ENCODE measurements at places on chromosomes 11 and 22. TPM values are rescaled to one million over a fixed set of nuclear protein-coding genes. Genes with fewer than 3 reads are reported as not detected.
A peak's percentile ranks its signal among the peaks of the same experiment; 100 is the strongest.

- H3K27me3 ChIP-seq, result no peaks in the 10 kb centered on the region
- peaks cover 60% of the 10 kb centered on the region for H3K4me1 ChIP-seq
- DNase-seq, result no peak
- H3K27ac ChIP-seq, result peak overlapping the region; percentile 8
Observed at GRCh38 chr11:48040830-48041444, 60.6 kb downstream of the PTPRJ start.

DNA sequence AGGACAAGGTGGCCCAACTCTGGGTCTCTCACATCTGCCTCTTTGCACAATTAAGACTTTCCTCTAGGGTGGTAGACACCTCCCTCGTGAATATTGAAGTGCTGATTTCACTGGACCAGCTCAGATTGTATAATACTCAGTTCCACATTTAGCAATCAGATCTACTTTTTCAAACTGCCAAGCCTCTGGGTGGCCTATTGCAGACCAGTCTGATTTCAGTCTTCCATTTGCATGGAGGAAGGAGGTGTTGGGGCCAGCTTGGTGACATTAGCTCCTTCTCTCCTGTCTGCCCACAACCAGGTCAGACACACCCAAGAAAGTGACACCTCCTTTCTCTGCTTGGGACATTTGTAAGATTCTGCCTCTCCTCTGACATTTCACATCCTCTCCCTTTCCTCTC, 78.2 kb downstream of the PPFIBP2 start:
- no peaks in the 10 kb centered on the region for H3K36me3 ChIP-seq
- peaks cover 4% of the 10 kb centered on the region for H3K27me3 ChIP-seq
- no peak overlapping the region for H3K4me3 ChIP-seq
- no peak overlapping the region for H3K27ac ChIP-seq
- H3K4me1 ChIP-seq, result peaks cover 6% of the 10 kb centered on the region

DNA sequence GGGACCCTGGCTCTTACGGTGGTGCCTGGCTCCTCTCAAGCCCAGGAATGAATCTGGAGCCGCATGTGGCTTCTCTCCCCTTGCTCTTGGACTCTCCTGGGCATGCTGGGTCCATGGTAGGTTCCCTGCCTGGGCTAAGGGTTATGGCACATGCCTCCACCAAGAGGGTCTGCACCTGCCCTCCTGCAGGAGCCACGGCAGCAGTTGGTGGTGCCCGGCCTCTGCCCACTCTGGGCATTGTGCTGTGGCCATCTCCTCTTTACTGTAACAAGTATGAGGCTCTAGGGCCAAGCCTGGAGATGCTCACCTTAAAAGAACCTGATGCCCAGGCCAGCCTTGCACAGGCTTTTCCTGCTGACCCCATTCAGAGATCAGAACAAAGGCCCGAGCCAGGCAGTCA, 104.0 kb upstream of the PITPNB start:
- DNase-seq, result no peak
- H3K27ac ChIP-seq, result no peak overlapping the region
- no peak overlapping the region for H3K4me3 ChIP-seq
- no peaks in the 10 kb centered on the region for H3K27me3 ChIP-seq

- H3K4me3 ChIP-seq, result no peak overlapping the region
- no peaks in the 10 kb centered on the region for H3K4me1 ChIP-seq
- H3K36me3 ChIP-seq, result no peaks in the 10 kb centered on the region
- no peak for DNase-seq
- H3K27ac ChIP-seq, result no peak overlapping the region
- no peaks in the 10 kb centered on the region for H3K27me3 ChIP-seq
Observed at GRCh38 chr11:102794382-102794781, 3.6 kb downstream of the MMP1 start.

- DNase-seq, result no peak
- H3K27me3 ChIP-seq, result no peaks in the 10 kb centered on the region
- no peak overlapping the region for H3K4me3 ChIP-seq
- peaks cover 26% of the 10 kb centered on the region for H3K36me3 ChIP-seq
- peaks cover under 1% of the 10 kb centered on the region for H3K4me1 ChIP-seq
- no peak overlapping the region for H3K27ac ChIP-seq
Observed at GRCh38 chr11:74611369-74611861, 19.0 kb downstream of the POLD3 start.

DNA sequence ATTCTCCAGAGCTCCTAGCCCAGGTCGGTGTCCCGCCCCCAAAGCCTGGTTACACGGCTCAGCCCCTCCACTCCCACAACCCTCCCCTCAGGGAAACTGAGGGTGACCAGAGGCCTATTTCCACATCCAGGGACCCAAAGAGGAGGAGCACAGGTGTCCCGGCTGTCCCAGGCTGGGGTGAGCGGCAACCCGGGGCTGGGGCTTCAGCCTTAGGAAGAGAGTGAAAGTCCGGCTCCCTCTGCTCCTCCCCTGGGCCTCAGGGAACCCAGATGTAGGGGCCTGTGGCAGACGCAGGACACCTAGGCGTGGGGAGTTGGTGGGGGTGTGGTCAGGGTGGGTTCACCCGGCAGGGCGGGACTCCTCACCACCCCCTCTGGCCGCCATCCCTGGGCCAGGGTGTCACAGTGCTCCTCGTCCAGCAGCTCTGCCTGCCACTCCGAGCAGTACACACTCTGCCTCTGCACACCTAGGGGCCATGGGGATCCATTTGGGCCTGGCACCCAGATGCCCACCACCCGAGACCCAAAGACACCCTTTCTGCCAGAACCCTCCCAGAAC, 63.1 kb downstream of the ARFGAP3 start:
- peaks cover 8% of the 10 kb centered on the region for H3K36me3 ChIP-seq
- no peaks in the 10 kb centered on the region for H3K4me1 ChIP-seq
- H3K27me3 ChIP-seq, result no peaks in the 10 kb centered on the region
- no peak overlapping the region for H3K4me3 ChIP-seq

DNA sequence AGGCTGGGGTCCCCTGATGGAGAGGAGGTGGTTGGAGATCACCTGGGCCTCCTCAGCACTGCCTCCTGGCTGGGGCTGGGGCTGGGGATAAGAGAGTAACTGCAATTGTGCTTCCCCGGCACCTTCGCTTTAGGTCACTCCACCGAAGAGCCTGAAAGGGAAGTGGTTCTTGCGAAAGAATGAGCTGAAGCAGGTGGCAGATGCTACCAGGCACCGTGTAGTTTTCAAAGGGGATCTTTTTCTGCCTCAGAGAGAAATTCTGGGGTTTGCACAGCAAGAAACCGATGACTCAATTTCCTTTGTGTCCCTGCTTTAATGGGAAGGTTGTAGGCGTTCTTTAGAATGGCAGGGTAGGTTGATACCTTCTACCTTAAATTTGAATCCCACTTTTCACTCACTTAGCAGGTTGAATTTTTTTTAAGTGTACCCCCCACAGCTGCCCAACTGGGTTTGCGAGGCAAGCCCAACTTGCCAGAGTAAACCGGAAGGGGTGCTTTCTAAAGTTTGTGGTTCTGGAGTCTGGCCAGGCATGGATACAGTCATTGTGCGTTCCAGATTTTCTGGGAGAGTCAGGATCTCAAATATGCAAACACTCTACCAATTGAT, 5.3 kb downstream of the CD44 start:
- H3K36me3 ChIP-seq, result peaks cover 78% of the 10 kb centered on the region
- H3K4me1 ChIP-seq, result peaks cover 69% of the 10 kb centered on the region
- H3K27me3 ChIP-seq, result no peaks in the 10 kb centered on the region
- peak overlapping the region; percentile 58 for H3K4me3 ChIP-seq
- H3K27ac ChIP-seq, result peak overlapping the region; percentile 95

DNA sequence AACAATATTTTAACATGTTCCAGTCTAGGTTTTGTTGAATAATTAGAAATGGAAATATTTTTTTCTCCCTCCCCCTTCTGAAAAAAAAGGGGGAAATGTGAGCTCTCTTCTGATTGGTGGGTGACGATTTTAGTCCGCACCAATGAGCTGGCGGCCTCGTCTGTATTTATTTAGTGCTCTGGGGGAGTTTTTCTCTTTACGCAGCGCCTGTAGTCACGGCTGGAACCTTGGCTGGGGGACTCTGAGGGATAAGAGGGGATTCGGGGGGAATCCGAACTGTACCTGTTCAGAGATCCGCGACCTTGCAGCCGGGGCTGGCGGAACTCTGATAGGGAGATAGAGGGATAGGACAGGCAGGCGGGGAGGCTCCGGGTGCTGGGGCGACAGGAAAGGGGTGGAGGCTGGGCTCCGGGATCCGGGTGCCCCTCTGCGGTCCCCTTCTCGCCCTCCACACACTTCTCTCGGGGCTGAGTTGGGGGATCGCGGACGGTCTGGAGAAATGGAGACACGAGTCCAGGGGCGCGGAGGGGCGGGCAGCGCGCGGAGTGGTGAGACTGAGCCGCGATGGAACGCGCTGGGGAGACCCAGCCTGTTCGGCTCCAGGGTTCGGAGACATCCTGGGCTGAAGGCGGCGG, 99.7 kb upstream of the HSD17B12 start:
- H3K27ac ChIP-seq, result no peak overlapping the region
- H3K4me3 ChIP-seq, result peak overlapping the region; percentile 66
- no peaks in the 10 kb centered on the region for H3K36me3 ChIP-seq
- peaks cover 89% of the 10 kb centered on the region for H3K27me3 ChIP-seq
- no peak for DNase-seq

- H3K4me3 ChIP-seq, result no peak overlapping the region
- H3K36me3 ChIP-seq, result no peaks in the 10 kb centered on the region
- H3K4me1 ChIP-seq, result no peaks in the 10 kb centered on the region
- H3K27me3 ChIP-seq, result peaks cover 21% of the 10 kb centered on the region
Observed at GRCh38 chr11:32184723-32185376, 94.0 kb downstream of the RCN1 start.

DNA sequence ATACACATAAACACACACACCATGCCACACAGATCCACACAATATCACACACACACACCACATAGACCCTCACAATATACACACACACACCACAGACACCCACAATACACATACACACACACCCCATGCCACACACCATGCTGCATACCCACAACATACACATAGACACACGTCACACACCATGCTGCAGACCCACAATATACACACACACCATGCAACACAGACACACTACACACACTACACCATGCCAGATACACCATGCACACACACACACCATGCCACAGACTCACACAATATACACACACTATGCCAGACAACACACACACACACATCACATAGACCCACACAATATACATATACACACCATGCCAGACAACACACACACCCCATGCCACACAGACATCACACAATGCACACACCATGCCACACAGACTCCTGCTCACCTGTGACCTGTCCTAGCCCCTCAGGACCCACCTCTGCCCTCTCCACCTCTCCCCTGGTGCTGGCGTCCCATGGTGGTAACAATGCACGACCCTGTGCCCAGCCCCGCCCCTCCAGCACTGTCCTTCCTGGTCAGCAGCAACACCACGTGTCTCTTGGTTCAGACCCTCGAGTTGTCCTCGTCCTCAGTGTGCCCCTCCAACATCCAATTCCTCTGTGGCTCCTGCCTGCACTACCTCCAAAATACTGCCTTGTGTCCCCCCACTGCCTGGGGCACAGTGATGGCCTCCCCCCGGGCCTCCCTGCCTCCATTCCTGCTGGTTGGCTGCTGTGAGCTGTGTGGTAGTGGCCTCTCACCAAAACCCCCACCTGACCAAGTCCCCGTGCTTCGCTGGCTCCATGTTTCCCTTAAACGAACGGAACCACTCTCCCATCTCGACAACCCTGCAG, 23.7 kb upstream of the RFPL3 start:
- no peak overlapping the region for H3K27ac ChIP-seq
- DNase-seq, result peak; percentile 3
- H3K27me3 ChIP-seq, result no peaks in the 10 kb centered on the region
- no peaks in the 10 kb centered on the region for H3K36me3 ChIP-seq
- no peak overlapping the region for H3K4me3 ChIP-seq
- no peaks in the 10 kb centered on the region for H3K4me1 ChIP-seq

Gene OR51I1
- total RNA-seq, result not detected

GRCh38 chr11:15750535-15751308, 605.6 kb downstream of the SOX6 start:
- no peaks in the 10 kb centered on the region for H3K27me3 ChIP-seq
- DNase-seq, result no peak
- no peaks in the 10 kb centered on the region for H3K36me3 ChIP-seq
- peaks cover 13% of the 10 kb centered on the region for H3K4me1 ChIP-seq

GRCh38 chr11:27757953-27758352, 57.7 kb upstream of the BDNF start:
- H3K27me3 ChIP-seq, result no peaks in the 10 kb centered on the region
- no peak for DNase-seq
- no peak overlapping the region for H3K4me3 ChIP-seq
- H3K27ac ChIP-seq, result no peak overlapping the region
- no peaks in the 10 kb centered on the region for H3K36me3 ChIP-seq

Gene C11orf16
- not detected for total RNA-seq

DNA sequence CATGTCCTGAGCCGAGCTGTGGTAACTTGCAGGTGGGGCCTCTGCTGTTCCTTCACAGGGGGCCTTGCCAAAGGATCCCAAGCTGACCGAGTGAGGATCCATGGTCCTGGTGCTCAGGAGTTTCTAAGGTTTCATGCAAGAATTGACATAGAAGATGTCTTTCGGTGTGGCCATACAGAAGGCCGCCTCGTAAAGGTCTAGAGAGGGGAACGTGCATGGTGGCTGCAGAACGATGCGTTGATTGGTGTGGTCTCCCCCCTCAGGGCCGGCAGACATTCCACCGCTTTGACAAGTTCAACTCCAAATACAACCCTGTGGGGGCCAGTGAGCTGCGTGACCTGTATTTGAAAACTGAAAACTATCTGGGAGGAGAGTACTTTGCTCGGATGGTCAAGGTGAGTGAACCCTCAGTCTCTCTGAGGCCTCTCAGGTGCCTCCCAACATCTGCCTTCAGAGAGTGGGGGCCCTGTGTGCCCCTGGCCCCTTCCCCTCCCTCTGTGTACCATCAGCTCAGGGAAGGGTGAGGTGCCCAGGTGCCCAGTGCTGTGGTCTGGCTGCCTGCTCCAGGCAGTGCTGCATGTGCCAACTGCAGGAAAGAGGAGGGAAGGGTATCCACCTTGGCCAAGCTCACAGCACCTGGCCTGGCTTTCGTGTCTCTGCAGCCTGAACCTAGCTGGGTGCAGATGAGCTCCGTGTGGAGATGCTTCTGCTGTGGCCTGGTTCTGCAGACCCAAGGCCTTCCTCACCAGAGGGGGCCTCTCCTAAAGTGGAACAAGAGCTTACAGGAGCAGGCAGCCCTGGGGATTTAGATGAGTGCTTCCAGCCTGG, 39.8 kb downstream of the AMPD3 start:
- peak; percentile 4 for DNase-seq
- peaks cover 57% of the 10 kb centered on the region for H3K36me3 ChIP-seq
- no peaks in the 10 kb centered on the region for H3K27me3 ChIP-seq
- H3K27ac ChIP-seq, result no peak overlapping the region

- peaks cover 36% of the 10 kb centered on the region for H3K27me3 ChIP-seq
- no peak within 1 kb of the TSS for H3K4me3 ChIP-seq
- no peak within 1 kb of the TSS for H3K27ac ChIP-seq
Observed at GRCh38 chr22:45977003-45977411, at the start of gene WNT7B. Gene WNT7B, minus strand, starts transcription at chr22:45977162. Its CDS starts 408 bp downstream, at chr22:45976754.

Data from activated T-helper 2 cell treated with anti-CD3 and anti-CD28 coated beads, Interferon-gamma antibody, Interleukin-2, Interleukin-4, amounts not matched to agents 10 μg/mL and 5 μg/mL and 100 μg/mL, durations not matched to agents 14 hours and 24 hours and 36 hours (primary cell).